ENCODE measurements at places on chromosomes 16 and 17.

DNA sequence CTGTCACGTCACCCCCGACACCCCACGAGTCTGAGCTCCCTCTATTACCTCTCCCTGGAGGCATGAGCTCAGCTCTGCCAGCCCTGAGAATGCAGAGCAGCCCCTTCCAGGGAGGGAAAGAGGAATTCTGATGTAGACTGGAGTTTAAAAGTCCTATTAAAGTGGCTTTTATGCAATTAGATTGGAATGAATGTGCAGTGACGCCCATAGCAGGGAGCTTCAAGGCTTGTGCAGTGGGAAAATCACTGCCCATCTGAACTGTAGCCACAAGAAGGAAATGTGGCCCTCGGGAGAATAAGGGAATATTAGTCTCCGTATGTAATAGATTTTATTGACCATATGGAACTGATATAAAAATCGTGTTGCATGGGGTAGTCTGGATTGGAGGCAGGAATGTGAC is 66.9 kb downstream of the ZNF423 start:
- no peak for DNase-seq

GRCh38 chr17:81339191-81339533 is 44.1 kb upstream of the SLC38A10 start:
- DNase-seq, result no peak

DNA sequence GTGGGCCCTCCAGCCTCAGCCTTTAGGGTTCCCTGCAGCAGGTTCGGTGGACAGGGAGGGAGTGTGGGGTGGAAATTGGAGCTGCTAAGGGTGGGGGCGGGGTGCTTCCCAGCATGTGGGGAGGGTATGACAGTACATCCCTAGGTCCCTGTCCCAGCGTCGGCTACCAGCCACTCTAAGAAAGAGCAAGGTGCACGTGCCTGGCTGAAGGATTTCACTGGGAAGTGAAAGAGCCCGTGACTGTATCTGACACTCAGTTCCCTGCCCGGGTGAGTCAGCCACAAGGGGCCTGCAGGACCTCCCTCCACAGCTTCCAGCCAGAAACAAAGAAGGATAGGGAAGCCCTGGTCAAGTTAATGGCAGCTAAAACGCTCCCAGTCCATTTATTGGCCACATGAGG is 4.1 kb downstream of the SNRNP25 start:
- DNase-seq, result no peak

DNA sequence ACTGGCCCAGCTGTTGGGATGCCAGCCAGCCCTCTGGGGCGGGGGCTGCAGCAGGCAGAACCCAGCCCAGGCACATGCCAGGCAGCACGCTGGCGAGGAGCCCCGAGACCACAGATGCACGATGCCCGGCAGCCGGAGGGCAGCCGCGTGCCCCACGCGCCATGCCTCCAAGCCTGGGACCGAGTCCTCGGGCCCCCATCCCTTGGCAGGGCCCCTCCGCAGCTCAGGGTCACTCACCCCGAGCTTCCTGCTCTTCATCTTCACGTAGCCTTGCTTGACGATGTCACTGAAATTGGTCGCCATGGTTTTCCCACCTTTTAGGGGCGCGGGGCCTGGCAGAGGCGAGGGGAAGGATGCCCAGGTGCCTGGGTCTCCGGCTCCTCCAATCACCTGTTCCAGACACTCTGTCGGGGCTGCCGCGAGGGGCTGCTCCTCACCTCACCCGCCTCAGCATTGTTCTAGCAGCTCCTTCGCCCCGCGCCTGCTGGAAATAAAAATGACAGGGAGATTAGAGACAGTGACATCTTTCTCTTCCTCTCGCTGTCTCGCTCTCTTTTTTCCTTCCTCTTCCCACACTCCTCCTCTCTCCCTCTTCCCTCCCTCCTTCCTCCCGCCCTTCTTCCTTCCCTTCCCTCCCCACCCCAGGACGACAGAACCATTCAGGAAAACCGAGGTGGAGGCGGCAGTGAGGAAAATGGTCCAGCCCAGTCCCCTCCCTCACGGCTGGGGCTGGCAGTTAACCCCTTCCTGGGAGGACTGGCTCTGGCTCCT is 6.9 kb downstream of the DOK4 start:
- DNase-seq, result no peak

GRCh38 chr16:20920091-20920490 is 19.5 kb downstream of the LYRM1 start:
- no peak for DNase-seq

DNA sequence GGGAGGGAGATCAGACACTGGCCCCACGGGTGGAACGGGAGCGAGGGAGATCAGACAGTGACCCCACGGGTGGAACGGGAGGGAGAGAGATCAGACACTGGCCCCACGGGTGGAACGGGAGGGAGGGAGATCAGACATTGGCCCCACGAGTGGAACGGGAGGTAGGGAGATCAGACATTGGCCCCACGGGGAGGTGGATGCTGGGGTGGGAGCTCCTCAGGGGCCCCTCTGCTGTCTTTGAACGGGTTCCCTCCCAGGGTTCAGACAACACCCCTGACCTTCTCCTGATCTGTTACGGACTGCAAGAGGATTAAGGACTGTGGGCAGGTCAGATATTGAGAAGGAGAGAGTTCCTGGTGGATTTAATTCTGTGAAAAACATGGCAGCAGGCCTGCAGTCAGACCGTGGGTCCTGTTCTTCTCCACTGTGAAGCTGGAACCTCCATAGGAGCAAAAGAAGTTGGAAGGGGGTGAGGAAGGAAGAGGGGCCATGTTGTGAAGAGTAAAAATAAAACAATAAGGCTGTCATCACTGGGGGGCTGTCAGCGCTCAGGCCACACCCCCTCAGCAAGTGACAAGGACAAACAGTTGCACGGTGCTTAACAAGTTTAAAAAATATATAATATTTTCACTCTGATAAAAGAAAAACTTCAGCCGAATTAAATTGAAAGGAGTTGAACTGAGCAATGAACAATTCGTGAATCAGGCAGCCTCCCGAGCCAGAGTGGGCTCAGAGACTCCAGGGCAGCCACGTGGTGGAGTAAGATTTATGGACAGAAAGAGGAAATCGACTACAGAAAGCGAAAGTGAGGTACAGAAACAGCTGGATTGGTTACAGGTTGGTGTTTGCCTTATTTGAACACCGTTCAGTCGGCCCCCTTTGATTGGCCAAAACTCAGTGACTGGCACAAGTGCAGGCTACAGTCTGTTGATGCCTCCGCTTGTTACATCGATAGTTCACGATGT is 348.7 kb upstream of the TNRC6C start:
- no peak for DNase-seq

- no peak for DNase-seq
Observed at GRCh38 chr17:4167786-4168185, 24.8 kb downstream of the CYB5D2 start.

- no peak for DNase-seq
Observed at GRCh38 chr16:20218093-20218492, 109.2 kb downstream of the GP2 start.

- no peak for DNase-seq
Observed at GRCh38 chr16:24858219-24859041, 12.7 kb downstream of the SLC5A11 start.

DNA sequence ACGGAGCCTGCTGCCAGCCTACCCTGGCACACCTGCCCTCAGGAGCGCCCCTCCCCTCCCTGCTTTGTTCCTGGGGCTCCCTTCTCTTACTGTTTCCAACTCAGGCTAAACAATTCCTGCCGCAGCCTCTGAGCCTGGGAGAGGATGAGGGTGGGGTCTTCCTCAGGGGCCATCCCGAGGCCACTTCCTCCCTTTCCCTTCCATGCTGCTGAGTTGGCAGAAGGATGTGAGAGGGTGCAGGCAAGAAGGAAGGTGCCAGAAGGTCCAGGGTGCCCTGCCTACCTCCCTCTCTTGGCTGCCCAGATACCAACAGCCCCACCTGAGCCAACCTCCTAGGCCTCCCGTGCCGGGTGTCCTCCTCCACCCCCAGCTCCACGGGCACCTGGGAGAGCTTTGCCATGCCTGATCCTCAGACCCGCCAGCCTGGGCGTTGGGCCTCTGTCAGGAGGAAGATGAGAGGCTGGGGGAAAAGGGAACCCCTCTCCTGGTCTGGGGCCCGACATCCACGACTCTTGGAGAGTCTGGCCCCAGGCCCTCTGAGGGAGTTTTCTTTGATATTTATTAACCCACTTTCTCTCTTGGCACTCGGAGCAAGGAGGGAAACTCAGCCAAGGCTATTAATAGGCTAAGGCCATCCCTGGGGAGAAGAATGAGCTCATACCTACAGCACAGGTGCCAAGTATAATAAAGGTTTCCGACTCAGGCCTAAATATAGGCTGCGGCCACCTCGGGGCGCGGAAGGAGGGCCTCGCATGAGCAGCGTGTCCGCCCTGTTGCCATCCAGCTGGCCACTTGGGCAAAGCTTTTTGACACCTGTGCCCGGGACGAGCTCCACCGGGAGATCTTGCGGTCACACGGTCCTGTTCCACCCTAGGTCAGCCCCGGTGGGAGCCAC is 232.0 kb downstream of the ENGASE start:
- no peak for DNase-seq

DNA sequence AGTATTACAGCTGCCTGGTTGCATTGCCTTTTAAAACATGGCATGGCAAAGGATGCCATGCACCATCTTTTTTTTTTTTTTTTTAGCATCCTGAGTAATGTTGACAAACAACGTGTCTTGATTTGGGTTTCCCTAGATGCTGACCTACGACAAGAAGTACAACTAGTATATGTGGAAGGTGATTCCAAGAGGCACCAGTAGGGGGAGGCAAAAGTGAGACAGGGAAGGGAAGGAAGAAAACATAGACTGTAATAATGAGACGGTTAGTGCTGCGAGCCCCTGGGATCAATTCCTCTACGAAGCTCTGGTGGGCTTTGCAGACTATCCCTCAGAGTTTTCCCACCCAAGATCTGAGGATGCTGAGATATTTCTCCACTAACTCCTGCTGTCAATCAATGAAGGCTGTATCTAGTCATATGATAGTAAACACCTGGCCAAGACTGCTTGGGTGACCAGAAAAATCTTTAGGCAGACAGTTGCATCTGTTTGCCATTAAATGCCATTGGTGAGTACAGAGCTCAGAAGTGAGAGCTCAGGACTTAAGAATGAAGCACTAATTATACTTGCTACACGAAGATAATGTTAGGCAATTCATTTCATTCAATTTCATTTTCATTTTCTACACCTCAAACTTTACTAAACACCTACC is 458.6 kb upstream of the GOT2 start:
- no peak for DNase-seq

DNA sequence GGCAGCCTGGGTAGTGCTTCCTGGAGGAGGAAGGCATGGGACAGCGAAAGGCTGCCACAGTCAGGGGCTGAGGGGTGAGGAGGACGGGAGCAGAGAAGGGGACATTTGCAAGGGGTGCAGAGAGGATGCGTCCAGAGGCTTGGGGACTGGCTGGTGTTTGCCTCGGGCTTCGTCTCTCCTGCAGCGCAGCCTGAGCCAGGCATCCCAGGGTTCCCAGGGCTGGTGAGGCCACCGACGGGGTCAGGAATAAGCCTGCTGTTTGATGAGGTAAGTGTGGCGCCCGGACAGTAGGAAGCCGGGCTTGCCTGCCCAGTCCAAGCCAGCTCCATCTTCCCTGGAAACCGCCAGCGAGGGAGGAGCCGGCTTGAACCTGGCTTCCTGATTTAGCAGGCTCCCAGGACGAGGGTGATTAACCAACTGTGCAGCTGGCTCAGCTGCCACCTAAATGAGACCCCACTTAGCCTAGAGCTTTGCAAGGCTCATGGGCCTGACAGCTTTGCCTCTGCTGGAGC is 47.8 kb downstream of the PITPNM3 start:
- no peak for DNase-seq

- DNase-seq, result no peak
Observed at GRCh38 chr16:12826559-12826958, 22.9 kb upstream of the CPPED1 start.

DNA sequence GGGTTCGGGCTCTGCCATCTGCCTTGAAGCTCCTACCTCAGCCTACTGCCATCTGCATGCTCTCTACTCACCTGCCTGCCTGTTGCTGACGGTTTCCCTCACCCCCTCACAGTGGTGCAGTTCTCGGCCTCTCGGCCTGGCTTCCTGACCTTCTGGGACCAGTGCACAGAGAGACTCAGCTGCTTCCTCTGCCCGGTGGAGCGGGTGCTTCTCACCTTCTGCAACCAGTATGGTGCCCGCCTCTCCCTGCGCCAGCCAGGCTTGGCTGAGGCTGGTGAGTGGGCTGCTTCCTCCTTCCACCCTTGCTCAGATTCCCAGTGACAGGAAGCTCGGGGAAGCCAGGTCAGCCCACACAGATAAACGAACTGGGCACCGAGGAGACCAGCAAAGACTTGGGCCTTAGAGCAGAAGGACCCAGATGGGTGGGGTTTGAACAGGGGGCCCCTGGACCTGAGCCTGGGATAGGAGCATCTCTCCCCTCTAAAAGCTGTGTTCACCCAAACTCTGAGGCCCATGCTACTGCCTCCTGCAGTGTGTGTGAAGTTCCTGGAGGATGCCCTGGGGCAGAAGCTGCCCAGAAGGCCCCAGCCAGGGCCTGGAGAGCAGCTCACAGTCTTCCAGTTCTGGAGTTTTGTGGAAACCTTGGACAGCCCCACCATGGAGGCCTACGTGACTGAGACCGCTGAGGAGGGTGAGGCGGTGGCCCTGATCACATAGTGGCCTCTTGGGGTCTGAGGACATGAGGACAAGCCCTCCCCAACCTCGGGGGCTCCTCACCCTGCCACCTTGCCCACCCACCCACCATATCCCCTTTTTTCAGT is 16.4 kb downstream of the RIPOR1 start:
- DNase-seq, result no peak

DNA sequence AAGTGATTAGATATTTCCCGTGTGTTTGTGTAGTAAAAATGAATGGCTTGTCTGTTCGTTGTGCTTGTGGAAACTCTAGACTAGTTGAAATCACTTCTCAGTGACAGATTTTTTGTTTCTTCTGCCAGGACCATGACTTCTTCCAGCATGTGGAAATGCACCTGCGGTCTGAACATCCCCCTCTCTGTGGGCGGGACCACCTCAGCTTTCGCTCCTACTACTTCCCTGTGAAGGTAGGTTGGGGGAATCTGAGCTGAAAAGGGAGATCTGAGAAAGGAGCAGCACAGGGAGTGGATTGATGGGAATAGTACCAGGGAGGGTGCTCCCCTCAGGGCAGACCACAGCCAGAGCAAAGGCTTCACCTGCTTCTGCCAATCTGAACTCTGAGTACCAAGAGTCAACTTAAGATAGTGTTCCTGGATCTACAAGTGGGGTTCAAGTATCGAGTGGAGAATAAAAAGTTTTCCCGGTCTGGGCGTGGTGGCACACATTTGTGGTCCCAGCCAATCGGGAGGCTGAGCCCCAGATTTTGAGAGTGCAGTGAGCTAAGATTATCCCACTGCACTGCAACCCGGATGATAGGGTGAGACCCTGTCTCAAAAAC is 47.5 kb downstream of the SF3B3 start:
- no peak for DNase-seq

DNA sequence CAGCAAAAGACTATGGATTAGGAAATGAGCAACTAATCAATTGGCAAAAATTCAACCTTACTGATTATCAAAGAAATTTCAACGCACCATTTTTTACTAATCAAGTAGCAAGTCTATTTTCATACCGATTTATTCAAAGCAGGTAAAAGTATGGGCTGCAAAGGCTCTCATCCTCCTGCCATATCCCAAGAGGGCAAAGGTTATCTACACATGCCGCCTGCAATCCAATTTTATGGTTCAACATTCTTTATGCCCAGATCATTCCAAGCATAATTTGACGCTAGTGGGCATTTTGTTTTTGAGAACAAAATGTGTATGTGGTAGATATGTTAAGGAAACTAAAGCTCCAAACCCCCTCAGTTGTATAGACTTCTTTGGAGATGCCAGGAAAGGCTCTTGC is 270.6 kb downstream of the MAF start:
- DNase-seq, result no peak

GRCh38 chr17:4948166-4948930 is at the start of gene PFN1:
TSS of gene PFN1 (minus strand) at chr17:4948530. CDS start at chr17:4948394, 136 bp downstream.
- DNase-seq, result peak; percentile 81

All from amniotic stem cell (primary cell).